ENCODE measurements at places on chromosomes 4 and X.

DNA sequence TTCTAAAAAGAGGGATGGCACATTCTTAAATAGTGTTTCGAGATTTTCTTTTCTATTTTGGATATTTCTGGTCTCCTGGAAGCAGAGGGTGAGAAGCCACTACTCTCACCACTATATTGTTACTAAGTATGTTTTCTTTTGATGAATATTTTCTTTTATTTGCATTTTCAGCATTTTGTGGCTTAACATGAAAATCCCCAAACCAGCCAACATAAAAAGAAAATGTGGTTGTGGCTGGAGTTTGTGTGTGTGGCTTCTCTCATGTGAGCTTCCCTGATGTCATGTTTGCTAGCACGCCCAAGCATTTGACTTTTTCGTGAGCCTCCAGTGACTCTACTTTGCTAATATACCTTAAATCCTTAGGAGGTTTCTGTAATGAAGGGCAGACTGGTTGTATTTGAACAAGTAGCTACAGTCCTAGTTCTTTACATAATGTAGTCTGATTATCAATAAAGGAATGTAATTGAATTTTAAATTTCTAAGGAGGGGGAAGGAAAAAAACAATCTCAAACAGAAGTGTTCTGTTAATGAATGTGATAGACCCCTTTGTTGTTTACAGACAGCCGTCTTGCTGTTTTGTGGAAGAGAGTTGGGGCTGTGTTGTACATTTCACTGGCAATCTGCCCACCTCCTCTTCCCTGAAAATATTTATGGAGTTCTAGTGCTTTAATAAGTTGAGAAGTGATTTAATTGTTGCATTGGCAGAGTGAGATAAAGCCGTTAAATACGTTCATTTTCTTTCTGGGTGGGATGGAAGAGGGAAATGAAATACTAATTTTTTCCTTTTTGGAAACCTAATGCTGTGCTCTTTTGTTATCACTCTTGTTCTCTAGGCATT lies 114.6 kb downstream of the ARHGAP10 start:
- no peak for DNase-seq

DNA sequence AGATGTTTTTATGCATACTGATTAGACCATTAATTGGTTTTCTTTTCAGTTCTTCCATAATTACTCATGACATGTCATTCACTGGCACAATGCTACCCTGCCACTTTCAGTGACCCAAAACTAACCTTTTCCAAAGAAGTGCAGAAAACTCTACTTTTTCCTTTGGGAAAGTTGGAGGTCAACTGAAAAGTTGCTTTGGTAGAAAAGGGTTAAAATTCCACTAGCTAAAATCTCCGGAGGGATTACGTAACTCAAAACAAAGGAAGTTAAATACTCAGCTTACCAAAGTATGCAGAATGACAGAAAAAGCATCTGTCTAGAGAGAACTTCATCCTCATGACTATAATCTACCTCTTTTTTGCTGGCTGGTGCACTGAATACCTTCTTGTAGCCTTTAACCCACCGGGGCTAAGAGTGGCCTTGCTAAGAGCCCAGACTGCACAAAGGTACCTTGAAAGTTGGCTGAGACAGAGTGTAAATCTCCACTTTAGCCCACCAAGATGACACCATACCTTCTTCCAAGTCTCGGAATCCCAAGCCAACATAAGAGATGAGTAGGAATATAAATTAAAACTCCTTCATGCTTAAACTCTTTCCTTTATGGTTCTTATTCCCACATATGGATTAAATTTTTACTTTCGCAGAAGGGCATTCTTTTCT lies 1099.5 kb upstream of the INTU start:
- no peak for DNase-seq

- no peak for DNase-seq
Measured at GRCh38 chr4:165787516-165788274, 85.3 kb upstream of the TLL1 start.

GRCh38 chr4:93182722-93183121 lies 645.8 kb upstream of the ATOH1 start:
- DNase-seq, result no peak

DNA sequence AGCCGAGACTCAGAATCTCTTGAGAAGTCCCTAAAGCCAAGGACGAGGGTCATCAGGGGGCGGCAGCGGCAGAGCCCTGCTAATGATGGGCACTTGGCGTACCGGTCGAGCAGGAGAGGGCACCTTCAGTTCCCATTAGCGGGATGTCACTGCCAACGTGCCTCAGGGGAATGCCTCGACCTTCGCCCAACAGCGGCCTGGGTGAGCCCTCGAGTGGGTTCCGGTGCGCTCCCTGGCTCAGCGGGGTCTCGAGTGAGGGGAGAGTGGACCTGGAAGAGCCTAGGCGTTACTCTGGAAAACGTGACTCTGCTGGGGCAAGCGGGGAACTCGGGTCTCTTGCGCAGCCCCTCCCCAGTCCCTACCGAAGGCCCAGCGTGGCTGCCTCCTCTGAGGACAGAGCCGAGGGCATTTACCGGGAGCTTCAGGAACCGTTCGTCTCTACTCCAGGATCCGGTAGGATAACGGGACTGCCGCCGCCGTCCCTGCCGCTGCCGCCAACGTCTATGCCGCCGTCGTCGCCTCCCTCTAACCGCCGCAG lies 36.9 kb downstream of the PGRMC1 start:
- DNase-seq, result no peak

GRCh38 chr4:1907848-1908525 lies 36.8 kb downstream of the NSD2 start:
- DNase-seq, result no peak

DNA sequence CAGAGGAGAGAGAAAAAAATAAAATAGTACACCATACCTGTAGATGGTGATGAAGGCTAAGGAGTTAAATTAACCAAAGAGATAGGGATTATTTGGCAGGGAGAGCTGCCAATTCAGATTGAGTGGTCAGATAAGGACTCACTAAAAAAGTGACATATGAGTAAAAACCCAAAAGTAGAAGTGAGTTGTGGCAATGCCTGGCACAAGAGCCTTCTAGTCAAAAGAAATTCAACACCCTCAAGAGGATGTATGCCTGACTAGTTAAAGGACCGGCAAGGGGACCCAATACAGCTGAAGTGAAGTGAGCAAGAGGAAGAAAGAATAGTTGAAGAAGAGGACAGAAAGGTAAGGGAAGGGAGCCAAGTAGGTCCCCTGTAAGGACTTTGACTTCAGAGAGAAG lies 34.9 kb downstream of the ELF2 start:
- no peak for DNase-seq

GRCh38 chrX:79366873-79367749 lies at the start of gene ITM2A:
ITM2A (minus strand) TSS chrX:79367334; CDS start chrX:79367215, 119 bp downstream.
- no peak for DNase-seq

DNA sequence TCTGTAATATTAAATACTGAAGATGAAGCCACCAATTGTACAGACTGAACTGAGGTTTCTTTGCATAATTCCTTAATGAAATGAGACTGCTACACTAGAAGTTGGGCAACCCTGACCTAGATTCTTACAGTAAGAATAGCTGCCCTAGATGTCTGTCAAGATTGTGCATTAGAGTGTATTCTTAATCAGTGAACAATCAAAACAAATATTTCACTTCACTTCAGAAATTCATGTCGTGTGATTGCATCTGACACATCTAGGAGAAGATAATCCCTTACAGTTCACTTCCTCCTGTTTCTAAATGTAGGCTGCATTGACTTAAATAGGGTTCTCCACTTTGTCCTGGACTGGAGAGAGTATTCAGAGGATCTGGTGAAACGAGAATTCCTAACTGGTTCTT lies 283.1 kb downstream of the HNRNPD start:
- no peak for DNase-seq

DNA sequence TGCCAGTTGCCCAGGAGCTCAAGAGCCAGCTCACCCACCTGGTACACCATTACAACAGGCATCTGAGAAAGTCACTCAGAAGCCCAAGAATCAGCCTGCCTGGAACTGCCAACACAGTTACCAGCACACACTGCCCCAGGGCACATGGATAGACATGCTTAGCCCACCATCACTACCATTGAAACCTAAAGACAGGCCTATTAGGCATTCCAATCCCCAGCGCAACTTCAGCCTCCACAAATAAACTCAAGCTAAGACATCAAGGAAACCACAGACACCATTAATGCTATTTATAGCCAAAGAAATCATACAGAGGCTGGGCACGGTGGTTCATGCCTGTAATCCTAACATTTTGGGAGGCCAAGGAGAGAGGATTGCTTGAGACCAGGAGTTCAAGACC lies 42.3 kb downstream of the ATRX start:
- DNase-seq, result no peak

- no peak for DNase-seq
Measured at GRCh38 chr4:168853770-168854169, 156.3 kb downstream of the CBR4 start.

Data from NCI-H524 treated with DMSO at 0.1 percent for 48 hours (cell line).